ENCODE measurements at places on chromosomes 13 and 19.

GRCh38 chr19:11421371-11422098 lies 2.4 kb upstream of the RGL3 start:
- peak; percentile 32 for DNase-seq

GRCh38 chr13:42485272-42485671 lies 88.7 kb upstream of the TNFSF11 start:
- DNase-seq: no peak

DNA sequence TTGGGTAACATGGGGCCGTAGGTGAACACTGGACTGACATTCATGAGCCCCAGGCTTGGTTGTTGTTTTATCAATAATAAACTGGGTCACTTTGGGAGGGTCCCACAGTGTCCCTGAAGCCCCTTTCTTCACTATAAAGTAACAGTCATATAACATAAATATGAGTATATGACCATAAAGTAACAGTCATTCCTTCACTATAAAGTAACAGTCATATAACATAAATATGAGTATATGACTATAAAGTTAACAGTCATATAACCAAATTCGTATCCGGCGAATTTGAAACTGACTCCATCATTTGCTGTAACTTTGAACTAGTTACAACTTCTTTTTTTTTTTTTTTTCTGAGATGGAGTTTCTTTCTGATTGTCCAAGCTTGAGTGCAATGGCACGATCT lies 210.3 kb downstream of the KATNAL1 start:
- no peak for DNase-seq

DNA sequence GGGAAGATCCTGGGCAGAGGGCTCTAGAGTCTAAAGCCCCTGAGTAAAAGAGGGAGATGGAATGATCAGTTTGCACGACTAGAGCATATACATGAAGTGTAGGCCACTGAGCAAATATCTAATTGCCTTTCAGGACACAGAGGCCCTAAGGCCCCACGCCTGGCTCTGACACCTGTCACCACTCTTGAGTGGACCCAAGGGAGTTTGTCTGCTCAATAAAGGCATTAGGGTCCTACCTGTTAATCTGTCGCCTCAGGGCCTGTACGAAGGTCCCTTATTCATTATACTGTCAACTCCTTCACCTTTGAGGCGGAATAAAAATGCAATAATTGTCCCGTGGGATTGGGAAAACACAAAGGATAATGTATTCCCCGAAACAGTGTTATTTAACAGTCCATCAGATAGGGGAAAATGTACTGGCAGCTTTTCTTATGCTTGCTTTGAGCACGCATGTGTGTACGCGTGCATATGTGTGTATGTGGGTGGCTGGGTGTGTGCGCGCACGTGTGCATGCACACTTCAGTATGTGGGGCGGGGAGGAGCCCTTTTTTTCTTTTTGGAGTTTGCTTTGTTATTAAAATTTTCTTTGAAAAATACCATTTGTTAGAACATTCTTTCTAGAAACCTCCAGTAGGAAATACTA lies 161.8 kb upstream of the SERP2 start:
- no peak for DNase-seq

DNA sequence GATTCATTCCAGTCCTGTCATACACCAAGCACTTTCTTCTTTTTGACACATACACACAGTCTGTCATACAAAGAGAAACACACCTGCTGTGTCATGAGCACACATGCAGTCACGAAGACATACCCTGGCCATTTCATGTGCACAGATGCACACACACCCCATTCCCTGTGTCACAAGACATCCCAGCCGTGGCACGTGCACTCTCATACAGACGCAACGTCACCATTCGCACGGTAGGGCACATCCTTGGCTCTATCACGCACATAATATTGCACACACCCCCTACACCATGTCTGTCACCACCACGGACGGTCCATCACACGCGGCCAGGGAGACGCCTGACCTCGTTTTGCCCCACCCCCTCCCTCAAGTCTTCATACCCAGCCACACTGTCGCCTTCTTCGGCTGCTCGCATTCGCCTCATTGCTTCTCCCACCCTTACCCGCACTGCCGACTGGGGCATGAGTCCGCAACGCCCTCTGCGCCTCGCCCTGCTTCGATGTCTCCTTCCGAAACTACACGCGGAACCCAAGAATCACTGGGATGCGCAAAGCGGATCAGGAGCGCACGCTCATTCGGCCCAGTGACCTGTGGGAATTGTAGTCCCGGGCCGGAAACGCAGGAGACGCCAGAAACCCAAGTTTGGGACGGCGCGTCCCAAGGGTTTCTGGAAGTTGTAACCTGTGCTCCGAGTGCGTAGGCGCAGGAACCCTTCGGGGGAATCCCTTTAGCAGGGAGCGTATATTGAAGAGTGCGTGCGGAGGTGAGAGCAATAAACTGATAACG lies 6.8 kb upstream of the ZNF283 start:
- peak; percentile 30 for DNase-seq

DNA sequence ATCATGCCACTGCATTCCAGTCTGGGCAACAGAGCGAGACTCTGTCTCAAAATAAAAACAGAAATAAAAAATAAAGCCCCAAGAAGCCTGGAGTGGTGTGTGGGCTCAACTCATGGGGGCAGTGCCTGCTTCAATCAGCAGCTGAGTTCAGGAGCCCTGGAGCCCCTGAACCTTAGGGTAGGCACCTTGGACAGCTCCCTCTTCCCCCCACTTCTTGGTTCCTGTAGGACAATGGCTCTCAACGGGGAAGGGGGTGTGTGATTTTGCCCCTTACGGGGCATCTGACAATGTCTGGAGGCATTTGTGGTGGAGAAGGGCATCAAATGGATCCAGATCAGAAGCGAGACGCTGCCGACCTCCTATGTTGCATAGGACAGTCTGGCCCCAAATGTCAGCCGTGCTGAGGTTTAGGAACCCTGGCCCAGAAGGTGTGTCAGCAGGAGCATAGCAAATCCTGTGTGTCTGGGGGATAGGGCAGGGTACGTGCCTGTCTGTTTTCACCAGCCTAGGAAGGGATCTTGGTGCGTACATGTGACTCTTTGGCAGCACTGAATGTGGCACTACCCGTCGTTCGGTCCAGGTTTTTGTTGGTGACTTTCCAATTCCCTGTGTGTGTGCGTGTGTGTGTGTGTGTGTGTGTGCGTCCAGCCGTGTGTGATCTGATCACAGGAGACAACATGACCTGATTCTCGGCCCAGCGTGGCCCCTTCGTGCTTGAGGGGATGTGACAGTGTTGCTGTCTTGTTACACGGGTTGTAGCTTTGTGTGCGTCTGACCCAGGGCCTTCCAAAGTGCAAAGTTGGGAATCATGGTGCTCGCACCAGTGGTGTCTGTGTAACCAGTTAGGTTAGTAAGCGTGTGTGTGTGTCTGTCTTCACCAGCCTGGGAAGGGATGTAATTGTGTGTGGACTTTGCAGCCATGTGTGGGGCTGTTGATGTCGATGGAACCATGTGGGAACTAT lies 7.5 kb downstream of the IGLON5 start:
- no peak for DNase-seq

- no peak for DNase-seq
Measured at GRCh38 chr13:107928762-107929161, 286.6 kb downstream of the LIG4 start.

DNA sequence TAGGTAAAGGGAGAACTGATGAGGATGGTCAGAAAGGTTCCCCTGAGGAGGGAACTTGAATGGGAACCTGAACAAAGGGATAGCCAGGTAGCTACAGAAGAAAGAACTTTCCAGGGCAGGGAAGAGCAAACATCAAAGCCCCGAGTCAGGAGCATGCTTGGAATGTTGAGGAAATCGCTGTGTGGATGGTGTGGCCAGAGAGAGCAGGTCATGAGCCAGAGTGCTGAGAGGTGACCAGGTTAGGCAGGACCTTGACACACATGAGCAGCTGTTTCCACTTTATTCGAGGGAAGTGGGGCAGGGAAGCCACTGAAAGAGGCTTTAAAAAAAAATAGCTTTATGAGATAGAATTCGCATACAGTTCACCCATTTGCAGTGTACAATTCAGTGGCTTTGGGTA lies 4.4 kb downstream of the RAB8A start:
- peak; percentile 1 for DNase-seq

- DNase-seq: no peak
Measured at GRCh38 chr19:50580970-50581634, 12.9 kb upstream of the LRRC4B start.

DNA sequence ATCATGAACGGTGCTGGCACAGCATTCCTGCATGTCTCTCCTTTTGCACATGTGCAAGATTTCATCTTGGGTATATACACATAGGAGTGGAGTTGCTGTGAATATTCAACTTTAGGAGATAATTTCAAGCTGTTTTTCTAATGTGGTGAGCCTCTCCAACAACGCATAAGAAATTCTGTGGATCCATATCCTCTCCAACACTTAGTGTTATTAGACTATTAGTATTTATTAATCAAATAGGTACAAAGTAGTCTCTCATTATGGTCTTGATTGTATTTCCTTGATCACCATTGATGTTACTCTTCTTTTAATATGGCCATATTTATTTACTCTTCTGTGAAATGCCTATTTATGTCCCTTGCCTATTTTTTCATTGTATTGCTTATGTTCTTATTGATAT lies 114.5 kb downstream of the URI1 start:
- DNase-seq: no peak

GRCh38 chr13:42633495-42633894 lies 59.5 kb downstream of the TNFSF11 start:
- DNase-seq: no peak

GRCh38 chr13:29749401-29750182 lies 100.8 kb downstream of the UBL3 start:
- no peak for DNase-seq

DNA sequence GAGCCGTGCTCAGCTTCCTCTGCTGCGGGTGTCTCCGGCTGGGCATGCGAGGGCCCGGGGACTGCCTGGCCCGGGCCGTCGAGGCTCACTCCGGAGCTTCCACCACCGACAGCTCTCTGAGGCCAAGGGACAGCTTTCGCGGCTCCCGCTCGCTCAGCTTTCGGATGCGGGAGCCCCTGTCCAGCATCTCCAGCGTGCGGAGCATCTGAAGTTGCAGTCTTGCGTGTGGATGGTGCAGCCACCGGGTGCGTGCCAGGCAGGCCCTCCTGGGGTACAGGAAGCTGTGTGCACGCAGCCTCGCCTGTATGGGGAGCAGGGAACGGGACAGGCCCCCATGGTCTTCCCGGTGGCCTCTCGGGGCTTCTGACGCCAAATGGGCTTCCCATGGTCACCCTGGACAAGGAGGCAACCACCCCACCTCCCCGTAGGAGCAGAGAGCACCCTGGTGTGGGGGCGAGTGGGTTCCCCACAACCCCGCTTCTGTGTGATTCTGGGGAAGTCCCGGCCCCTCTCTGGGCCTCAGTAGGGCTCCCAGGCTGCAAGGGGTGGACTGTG lies 1.2 kb downstream of the S1PR4 start:
- no peak for DNase-seq

- DNase-seq: no peak
Measured at GRCh38 chr19:50551715-50552187, 16.5 kb downstream of the LRRC4B start.

- no peak for DNase-seq
Measured at GRCh38 chr19:34229721-34230120, 24.6 kb upstream of the GARRE1 start.

GRCh38 chr13:101398191-101398590 lies 18.1 kb downstream of the NALCN start:
- DNase-seq: no peak

GRCh38 chr13:41909506-41909905 lies 51.4 kb downstream of the VWA8 start:
- no peak for DNase-seq

GRCh38 chr13:42101821-42102585 lies 53.6 kb downstream of the DGKH start:
- no peak for DNase-seq

DNA sequence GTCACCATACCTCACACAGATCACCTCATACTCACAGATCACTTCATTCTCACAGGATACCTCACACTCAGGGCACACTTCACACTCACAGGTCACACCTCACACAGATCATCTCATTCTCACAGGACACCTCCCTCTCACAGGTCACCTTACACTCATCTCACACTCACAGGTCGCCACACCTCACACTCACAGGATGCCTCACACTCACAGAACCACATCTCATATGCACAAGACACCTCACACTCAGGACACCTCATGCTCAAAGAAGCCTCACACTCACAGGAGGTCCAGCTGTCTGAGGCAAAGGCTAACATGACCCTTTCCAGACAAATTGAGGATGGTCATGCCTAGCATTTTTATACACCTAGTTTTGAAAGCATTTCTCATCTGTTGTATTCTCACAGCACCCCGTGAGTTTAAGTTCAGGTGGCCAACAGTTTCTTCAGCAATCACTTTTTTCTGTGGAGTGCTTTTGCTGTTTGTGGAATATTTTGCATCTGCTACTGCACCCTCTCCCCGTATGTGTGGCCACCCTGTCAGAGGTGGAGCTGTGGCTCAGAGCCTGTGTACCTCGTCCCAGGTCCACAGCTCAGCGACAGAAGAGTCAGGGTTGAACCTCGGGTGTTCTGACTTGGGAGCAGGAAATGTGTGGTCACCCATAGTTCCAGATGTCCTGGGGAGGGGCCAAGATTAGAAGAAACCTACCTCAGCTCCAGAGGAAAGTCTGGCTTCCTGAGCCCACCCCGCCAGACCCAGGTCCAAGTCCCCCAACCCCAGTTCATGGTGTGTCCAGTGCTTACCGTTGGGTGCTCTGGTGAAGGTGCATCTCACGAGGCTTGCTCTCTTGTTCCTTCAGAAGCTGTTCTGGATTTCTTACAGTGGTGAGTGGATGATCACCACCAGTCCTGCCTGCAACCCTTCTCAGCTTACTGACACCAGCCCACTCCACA lies 7.6 kb downstream of the F7 start:
- no peak for DNase-seq

DNA sequence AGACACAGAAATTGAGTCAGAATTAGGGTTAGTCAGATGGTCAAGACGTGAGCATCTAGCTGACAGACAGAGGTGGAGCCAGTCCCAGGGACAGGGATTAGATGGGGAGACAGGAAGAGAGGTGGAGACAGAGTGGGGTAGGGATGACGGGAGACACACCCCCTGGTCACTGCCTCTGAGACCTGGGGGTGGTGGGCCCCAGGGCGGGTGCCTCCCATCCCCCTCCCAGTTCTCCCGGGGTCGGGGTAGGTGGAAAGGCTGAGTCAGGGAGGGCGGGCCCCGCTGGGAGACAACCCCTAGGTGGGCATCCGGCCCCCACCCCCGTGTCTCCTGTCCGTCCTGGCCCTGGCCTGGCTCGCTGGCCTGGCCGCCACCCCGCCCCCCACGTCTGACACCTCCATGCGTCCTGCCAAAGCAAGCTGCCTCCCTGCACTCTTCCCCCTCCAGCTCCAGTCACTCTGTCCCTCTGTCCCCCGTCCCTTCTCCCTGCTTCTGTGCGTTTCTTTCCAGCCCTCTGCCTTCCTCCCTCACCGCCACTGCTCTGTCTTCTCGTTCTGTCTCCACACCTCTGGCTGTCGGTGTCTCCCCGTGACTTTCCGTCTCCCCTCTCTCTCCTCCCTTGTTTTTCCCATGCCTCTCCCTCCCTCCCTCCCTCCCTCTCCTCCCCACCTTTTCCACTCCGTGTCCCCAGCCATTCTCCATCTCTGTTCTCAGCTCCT lies 15.1 kb downstream of the CCDC97 start:
- peak; percentile 70 for DNase-seq

DNA sequence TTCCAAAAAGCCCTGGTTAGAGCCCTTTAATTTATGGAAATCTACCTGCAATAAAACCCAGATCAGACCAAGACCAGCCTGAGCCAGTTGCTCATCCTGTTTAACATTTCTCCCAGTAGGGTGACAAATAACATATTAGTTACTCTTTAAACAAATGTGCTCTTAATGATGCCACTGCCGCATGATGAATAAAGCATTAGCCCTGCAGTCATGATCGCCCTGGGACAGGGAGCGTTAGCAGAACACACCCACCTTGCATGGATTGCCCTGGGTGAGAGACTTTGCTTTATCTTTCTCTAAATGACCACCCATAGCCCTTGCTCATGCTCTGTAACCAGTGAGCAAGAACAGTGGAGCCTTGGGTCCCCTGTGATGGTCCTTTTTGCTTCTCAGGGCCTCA lies 362.4 kb downstream of the ENOX1 start:
- DNase-seq: no peak

Data from thyroid gland (tissue), 4 donors.